ENCODE measurements at places on chromosomes 13 and 19. TPM values are rescaled to one million over a fixed set of nuclear protein-coding genes. Genes with fewer than 3 reads are reported as not detected.

GRCh38 chr13:99307648-99308339, 595 bp upstream of the GPR183 start:
- H3K27me3 ChIP-seq, result no peaks in the 10 kb centered on the region
- H3K4me3 ChIP-seq, result no peak overlapping the region
- no peak overlapping the region for H3K27ac ChIP-seq
- H3K4me1 ChIP-seq, result no peaks in the 10 kb centered on the region

- no peak overlapping the region for H3K4me3 ChIP-seq
- H3K36me3 ChIP-seq, result no peaks in the 10 kb centered on the region
- H3K27me3 ChIP-seq, result no peaks in the 10 kb centered on the region
- no peak overlapping the region for H3K27ac ChIP-seq
- H3K4me1 ChIP-seq, result peaks cover 78% of the 10 kb centered on the region
- DNase-seq, result no peak
Measured at GRCh38 chr13:46662690-46663089, 109.7 kb downstream of the LRCH1 start.

DNA sequence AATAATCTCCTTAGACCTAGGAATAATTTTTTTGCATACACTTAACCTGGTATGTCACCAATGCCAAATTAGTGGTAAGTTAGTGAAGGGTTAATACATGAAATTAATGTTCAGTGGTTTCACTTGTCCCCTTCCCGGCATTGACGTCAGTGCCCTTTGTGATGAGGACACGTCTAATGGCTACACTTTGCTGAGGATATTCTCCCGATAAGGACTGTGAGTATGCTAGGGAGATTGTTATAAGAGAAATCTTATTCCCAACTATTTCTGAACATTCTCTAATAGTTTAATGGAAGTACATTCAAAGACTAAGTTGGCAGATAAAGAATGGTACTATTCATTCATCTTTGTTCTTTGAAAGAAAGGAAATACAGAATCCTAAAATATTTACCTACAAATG, 102.4 kb downstream of the TNFRSF19 start:
- peaks cover 10% of the 10 kb centered on the region for H3K27me3 ChIP-seq
- no peaks in the 10 kb centered on the region for H3K4me1 ChIP-seq
- DNase-seq, result no peak
- no peaks in the 10 kb centered on the region for H3K36me3 ChIP-seq
- no peak overlapping the region for H3K4me3 ChIP-seq

DNA sequence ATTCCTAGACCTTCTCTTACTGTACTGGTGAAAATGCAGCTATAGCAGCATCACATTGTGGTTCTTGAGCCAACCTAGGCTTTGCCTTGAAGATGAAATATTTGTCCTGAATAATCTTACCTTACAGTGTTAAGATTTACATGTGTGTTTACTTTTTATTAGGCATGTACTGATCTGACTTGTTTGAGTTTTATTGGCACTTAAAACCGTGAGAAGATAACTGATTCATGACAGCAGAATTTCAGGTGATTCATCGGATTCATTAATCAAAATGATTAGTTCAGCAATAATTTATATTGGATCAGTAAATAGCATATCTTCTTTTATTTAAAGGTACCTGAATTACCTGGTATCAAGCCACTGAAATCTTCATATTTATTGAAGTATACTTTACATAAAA, 296.3 kb downstream of the KLF5 start:
- DNase-seq, result no peak
- H3K27ac ChIP-seq, result no peak overlapping the region
- no peaks in the 10 kb centered on the region for H3K27me3 ChIP-seq
- H3K36me3 ChIP-seq, result no peaks in the 10 kb centered on the region
- H3K4me1 ChIP-seq, result no peaks in the 10 kb centered on the region
- H3K4me3 ChIP-seq, result no peak overlapping the region

DNA sequence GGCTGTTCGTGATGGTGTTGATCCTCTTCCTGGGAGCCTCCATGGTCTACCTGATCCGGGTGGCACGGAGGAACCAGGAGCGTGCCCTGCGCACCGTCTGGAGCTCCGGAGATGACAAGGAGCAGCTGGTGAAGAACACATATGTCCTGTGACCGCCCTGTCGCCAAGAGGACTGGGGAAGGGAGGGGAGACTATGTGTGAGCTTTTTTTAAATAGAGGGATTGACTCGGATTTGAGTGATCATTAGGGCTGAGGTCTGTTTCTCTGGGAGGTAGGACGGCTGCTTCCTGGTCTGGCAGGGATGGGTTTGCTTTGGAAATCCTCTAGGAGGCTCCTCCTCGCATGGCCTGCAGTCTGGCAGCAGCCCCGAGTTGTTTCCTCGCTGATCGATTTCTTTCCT, 12.2 kb upstream of the C19orf33 start:
- no peak overlapping the region for H3K4me3 ChIP-seq
- no peaks in the 10 kb centered on the region for H3K27me3 ChIP-seq
- no peak for DNase-seq
- H3K27ac ChIP-seq, result no peak overlapping the region
- no peaks in the 10 kb centered on the region for H3K36me3 ChIP-seq

DNA sequence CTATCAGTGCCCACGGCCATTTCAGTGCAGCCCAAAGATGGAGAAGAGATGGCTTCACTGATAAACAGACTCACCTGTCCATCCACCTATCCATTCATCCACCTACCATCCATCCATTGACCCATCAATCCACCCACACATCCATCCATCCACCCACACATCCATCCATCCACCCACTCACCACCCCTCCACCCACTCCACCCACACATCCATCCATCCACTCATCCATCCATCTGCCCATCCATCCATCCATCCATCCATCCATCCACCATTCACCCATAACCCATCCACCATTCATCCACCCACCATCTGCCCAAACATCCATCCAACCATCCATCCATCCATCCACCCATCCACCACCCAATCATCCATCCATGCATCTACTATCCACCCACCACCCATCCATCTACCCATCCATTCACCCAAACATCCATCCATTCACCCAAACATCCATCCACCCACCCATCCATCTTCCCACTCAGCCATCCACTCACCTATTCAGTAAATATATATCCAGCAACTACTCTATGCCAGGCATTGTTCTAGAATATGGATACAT, 31.6 kb upstream of the ZNRF4 start:
- no peak overlapping the region for H3K4me3 ChIP-seq
- no peaks in the 10 kb centered on the region for H3K4me1 ChIP-seq
- no peaks in the 10 kb centered on the region for H3K27me3 ChIP-seq
- DNase-seq, result no peak

GRCh38 chr13:54989418-54989817, 1960.8 kb downstream of the OLFM4 start:
- H3K36me3 ChIP-seq, result no peaks in the 10 kb centered on the region
- H3K27ac ChIP-seq, result no peak overlapping the region
- H3K4me3 ChIP-seq, result no peak overlapping the region
- H3K27me3 ChIP-seq, result no peaks in the 10 kb centered on the region

- H3K27ac ChIP-seq, result no peak overlapping the region
- H3K27me3 ChIP-seq, result peaks cover 6% of the 10 kb centered on the region
- DNase-seq, result no peak
- no peaks in the 10 kb centered on the region for H3K4me1 ChIP-seq
Measured at GRCh38 chr13:31522396-31522795, 216.9 kb upstream of the RXFP2 start.

GRCh38 chr19:7859831-7860713, 14.1 kb downstream of the PRR36 start:
- no peak for DNase-seq
- H3K36me3 ChIP-seq, result no peaks in the 10 kb centered on the region
- H3K4me3 ChIP-seq, result no peak overlapping the region
- no peak overlapping the region for H3K27ac ChIP-seq
- no peaks in the 10 kb centered on the region for H3K4me1 ChIP-seq
- no peaks in the 10 kb centered on the region for H3K27me3 ChIP-seq

The RXFP2 gene
- not detected for total RNA-seq

The SLC6A16 gene
- total RNA-seq, result 4.4 TPM

The ZNF493 gene
- total RNA-seq, result 5.5 TPM

The TMEM86B gene
- total RNA-seq, result 4.8 TPM

The ZNF177 gene
- total RNA-seq, result 3.8 TPM

Measured in A673 (cell line).